ENCODE measurements at places on chromosomes 12 and 14.
A peak's percentile ranks its signal among the peaks of the same experiment; 100 is the strongest.

DNA sequence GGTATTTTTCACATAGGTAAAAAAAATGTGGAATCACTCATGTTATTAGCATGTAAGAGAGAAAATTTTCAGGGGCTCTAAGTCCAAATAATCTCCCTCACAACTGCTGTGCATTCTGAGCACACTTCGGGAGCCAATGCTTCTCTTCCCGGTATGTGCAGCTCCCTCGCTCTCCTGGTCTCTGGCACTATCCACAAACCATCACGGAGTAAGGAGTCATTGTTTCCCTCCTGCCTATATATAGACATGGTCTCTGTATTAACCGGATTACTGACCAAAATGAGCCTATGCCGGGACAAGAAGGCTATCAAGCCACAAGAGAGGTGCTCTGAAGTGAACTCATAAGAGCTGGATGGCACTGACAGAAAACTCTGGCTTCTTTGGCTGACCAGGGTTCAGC is 13.4 kb downstream of the HECTD4 start:
- DNase-seq: no peak

DNA sequence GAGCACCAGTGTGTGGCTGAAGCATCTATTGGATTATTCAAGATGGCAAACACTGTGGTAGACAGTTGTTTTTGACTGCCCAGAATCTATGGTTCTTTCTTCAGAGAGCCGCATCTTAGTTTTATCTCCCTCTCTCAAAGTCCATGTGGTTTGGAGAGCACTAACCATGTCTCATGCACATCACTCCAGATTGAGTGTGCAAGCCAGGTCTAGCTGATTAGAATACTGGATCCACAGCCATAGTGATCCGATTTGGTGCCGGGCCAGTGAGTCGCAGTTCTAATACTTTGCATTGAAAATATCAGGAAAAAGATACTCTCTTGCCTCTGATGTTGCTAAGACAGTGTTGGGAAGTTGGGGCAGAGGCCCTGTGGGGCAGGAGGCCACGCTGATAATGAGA is 4.6 kb upstream of the SBNO1 start:
- DNase-seq: no peak

- DNase-seq: no peak
Observed at GRCh38 chr12:49389387-49389703, 22.1 kb downstream of the SPATS2 start.

DNA sequence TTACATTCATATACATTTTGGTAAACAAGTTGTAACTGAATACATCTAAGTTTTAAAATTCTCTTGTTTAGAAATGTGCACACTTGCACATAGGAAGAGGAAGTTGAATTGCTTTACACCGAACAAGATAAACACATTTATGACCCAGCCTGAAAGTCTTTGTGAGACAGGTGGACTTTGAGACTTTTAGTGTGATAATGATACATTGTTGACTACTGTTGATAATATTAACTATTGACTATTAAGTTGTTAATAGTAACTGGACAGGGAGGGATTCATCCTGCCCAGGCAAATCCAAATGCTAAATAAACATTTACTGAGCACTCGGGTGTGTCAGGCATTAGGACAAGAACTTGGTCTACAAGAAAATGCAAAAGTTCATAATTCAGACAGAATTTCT is 68.0 kb downstream of the AVPR1A start:
- DNase-seq: no peak

GRCh38 chr12:104671409-104672095 is 214.8 kb downstream of the CHST11 start:
- DNase-seq: peak; percentile 82

DNA sequence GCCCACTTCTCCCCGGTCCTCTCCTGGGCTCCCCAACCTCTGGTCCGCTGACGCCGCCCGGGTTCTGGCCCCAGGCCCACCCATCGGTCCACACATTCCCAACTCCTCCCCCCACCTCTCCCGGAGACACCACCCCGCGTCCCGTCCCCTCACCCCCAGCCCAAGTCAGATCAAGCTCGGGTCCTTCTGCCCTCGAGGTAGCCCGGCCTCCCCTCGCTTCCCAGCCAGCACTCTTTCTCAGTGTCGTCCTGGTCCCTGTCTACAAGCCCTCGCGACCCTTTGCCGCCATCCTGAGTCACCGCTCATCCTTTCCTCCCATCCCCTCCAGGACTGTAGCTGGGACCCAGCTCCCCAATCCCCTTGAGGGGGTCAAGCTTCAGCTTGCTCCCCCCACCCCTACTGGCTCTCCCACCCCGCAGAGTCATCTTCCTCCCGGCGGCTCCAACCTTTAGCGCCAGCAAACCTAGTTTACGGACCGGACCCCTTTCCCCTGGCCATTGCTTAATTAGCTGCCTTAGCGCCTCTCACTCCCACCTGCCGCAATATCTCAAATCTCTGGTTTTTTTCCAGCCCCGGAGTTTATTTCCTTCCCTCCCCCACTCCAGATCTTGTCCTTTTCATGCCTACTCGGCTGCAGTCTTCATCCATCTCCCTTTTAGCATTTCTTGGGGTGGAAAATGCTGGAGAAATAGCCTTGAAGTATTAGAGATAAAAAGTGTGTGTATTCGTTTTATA is 1.1 kb downstream of the PPP4R4 start:
- DNase-seq: no peak

GRCh38 chr12:108379823-108380222 is 40.7 kb upstream of the CMKLR1 start:
- no peak for DNase-seq

GRCh38 chr14:53109105-53110041 is 43.8 kb downstream of the DDHD1 start:
- DNase-seq: peak; percentile 12

DNA sequence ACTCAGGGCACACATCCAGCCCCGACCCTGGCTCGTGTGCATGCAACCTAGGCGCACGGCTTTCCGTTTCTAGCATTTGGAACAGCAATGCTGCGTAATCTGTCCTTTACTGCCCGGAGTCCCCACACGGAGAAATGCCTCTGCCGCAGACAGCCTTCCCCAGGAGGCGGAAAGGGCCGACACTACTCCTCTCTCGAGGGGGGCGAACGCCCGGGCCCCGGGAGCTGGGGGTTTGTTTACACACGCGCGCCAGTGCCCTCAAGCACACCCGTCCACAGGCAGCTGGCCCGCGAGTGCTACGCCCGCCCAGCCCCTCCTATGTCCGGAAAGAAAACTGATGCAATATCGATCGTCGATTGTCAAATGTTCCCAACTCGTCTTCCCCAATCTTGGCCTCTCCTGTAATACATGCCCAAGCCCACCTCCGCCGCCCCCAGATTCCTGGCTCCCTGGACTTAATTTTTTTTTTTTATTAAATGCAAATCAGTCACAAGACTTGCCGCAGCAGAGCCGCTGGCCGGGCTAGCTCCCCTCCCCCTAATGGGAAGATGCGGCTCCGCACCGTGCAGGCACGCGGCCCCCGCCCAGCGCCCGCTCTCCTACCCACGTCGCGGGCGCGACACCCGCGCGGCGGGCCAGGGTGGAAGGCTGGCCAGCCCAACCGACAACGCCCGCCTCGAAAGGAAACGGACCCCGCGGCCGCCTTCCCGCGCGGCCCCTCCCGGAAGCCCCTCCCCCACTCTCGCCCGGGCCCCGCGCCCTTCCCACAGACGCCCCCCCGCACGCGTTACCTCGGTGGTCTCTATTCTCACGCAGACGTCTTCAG is 642 bp downstream of the SLC38A2 start:
- DNase-seq: no peak

DNA sequence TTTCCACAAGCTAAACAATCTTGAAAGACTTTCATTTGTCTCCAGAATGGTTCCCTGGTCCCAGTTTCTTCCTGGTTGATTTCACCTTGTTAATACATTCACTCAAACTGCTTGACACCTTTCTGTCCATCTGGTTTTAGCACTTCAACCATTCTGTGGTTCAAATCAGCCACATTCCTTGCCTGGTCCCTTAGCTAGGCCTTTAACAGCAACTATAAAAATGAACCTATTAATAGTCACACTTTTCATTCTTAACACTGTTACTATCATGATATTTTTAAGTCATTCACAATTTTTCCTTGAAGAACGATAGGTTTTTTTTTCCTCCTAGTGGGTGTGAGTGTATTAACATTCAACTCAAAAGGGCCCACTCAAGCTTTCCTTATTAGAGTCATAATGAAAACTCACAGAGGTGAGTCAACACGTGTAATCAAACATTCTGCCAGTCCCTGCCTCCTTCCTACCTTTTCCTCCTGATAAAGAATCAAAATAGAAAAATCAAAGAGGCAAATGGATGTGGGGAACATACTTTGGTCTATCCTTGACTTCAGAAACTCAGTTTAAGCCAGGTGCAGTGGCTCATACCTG is 34.4 kb upstream of the CCNT1 start:
- DNase-seq: no peak

GRCh38 chr12:65756956-65757511 is 67.2 kb upstream of the HMGA2 start:
- no peak for DNase-seq

DNA sequence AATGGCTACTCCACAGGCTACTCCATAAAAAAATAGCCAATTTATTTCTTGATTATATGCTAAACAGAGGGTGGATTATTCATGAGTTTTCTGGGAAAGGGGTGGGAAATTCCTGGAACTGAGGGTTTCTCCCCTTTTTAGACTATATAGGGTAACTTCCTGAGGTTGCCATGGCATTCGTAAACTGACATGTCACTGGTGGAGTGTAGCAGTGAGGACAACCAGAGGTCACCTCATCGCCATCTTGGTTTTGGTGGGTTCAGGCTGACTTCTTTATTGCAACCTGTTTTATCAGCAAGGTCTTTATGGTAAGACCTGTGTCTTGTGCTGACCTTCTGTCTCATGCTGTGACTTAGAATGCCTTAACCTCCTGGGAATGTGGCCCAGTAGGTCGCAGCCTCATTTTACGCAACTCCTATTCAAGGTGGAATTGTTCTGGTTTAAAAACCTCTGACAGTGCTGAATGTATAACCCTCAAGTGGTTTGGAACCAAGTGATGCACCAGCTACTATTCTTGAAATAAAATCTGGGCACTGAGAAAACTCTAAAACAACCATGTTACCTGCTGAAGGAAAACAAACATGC is 27.7 kb downstream of the C12orf56 start:
- no peak for DNase-seq

- no peak for DNase-seq
Observed at GRCh38 chr12:123395236-123395635, 11.3 kb downstream of the KMT5A start.

DNA sequence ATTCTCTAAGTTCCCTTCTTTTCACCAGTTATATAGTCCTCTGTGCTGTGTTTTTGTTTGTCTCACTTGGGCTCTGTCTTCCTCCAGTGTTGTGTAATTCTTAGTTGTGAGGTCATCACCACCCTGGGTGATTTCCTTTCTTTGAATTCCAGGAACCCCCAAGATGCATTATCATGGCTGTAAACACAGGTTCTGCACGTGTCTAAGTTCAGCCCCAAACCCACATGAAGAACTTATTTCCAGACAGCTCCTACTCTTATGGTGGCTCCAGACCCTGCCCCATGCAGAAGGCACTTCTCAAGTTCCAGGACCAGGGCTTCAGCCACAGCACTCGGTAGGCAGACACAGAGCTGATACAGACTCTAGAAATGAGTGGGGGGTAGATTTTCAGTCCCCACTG is 560.5 kb downstream of the BCL11B start:
- no peak for DNase-seq

DNA sequence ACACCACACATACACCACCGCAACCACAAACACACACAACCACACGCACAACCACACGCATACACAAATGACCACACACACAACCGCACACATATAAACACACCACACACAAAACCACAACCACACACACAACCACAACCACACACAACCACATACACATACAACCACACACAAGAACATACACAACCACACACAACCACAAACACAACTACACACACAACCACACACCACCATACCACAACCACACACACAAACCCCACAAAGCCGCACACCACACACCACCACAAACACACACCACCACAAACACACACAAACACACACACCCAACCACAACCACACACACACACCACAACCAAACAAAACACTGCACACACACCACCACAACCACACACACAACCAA is 107.5 kb upstream of the FZD10 start:
- no peak for DNase-seq

- no peak for DNase-seq
Observed at GRCh38 chr14:58978343-58978742, 210.1 kb upstream of the DAAM1 start.

DNA sequence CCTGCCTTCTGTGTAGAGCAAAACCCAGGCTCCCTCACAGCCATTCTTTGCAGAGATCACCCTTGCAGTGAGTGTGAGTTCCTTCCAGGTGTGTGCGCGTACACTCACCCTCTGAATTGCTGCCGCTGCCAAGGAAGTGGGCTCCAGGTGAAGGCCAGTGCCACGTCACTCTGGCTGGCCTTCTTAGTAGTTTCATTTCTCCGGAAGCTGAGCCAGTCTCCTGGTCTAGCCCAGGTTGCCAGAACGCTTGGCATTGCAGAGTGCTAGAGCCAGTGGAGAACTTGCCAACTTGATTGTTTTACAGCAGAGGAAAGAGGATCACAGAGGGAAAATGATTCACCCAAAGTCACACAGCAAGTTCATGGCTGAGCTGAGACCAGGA is 11.0 kb downstream of the CBLN3 start:
- no peak for DNase-seq

DNA sequence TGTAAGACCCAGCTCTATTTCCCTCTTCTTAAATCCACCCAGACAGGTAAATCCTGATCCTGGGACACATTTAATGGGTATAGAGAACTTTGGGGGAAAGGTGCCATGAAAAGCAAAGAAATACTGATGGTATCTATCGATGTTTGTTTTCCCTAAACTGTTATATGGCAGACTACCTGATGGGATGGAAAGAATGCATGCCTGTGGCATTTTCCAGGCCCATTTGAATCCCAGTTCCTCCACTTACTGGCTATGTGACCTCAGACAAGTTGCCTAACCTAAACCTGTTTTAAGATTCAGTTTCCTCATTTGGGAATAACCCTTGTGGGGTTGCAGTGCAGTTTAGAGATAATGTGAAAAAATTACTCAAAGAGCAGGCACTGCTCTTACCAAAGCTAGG is 404.5 kb downstream of the FUT8 start:
- no peak for DNase-seq

DNA sequence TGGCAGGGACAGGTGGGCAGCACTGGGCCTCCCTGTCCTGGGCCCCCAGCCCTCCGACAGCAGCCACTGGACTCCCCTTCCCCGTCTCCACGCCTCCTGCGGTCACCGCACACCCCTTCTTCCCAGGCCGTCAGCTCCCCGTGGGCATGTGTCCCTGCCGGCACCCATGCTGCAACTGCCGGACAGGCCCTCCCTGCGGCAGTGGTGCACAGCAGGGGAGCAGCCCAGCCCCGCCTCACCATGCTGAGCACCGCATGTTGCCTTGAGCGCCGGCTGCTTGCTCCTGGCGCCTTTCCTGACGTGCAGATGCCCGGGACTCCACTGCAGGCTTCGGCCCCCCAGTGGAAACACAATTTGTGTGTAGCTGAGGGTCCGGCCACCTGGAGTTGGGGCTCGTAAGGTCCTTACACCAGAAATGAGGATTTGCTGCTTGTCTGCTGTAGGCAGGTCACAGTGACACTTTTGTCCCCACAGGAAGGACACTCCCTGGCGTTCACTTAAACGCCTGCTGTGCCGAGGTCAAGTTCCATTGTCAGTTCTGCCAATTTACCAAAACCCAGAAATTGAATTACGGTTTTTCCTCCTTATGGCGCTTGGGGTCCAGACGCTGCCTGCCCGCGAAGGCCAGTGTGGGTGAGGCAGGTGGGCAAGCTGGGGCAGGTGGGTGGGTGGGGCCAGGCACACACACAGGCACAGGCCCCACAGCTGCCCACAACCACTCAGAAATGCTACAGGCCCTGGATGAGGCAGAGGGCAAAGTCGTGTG is 28.2 kb upstream of the MMP17 start:
- no peak for DNase-seq

- DNase-seq: no peak
Observed at GRCh38 chr12:64707362-64707761, 51.8 kb downstream of the GNS start.

Data from COLO829 (cell line).